ENCODE measurements at places on chromosomes 1 and 21.

GRCh38 chr1:158024737-158025136 is 31.3 kb downstream of the KIRREL1 start:
- no peak for DNase-seq

GRCh38 chr1:207867136-207868109 is 43.5 kb downstream of the CD34 start:
- DNase-seq = no peak

- DNase-seq = no peak
Observed at GRCh38 chr1:234106032-234106431, 201.6 kb downstream of the SLC35F3 start.

GRCh38 chr1:169484683-169485430 is 887 bp downstream of the SLC19A2 start:
- no peak for DNase-seq

DNA sequence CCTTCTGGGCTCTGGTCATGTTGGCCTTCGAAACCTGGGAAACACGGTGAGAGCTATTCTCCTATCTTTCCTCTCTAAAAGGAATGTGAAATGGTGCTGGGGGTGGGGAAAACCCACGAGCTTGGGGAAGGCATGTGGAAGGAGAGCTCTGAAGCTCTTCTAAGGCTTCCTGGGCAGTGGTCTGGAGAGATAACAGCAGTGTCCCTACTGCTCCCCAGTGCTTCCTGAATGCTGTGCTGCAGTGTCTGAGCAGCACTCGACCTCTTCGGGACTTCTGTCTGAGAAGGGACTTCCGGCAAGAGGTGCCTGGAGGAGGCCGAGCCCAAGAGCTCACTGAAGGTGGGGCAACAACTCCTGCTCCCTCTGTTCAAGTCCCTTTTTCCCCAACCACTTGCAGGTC is 2.8 kb downstream of the USP21 start:
- DNase-seq = no peak

DNA sequence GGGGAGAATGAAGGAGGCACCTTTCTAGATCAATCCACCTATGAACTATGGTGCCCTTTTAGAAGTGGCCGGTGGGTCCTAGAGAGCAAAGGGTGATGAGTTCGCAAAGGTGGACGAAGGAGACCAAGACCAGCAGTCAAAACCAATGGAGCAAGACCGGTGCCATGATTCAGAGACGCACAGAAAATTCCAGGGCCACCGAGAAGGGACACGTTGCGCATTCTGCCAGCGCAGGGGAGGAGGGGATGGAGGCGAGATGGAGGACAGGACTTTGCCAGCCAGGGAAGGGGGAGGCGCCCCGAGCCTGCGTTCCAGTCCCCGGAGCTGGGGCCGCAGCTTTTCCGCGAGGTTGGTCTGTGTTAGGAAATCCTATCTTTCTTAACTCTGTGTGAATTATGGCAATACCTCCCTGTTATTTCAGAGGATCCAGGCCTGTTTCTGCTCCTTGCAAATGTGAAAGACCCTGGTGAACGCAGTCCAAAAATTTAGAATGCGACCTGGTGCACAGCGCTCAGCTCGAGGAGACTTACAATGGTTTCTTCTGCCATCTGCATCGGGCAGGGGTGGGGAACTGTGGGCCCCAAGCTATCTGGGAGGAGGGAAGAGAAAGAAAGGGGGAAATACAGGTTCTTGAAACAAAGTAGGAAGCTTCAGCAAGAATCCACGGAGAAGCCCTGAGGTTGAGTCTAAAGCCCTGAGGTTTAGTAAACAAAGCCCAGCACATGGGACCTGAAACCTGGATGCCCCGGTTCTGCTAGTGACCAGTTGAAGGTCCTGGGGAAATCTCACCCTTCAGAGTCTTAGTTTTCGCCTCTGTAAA is 129.4 kb downstream of the MRPS6 start:
- DNase-seq = peak; percentile 76

- DNase-seq = no peak
Observed at GRCh38 chr1:30645807-30646206, 77.6 kb downstream of the MATN1 start.

GRCh38 chr1:75125161-75125726 is 8.9 kb upstream of the LHX8 start:
- no peak for DNase-seq

DNA sequence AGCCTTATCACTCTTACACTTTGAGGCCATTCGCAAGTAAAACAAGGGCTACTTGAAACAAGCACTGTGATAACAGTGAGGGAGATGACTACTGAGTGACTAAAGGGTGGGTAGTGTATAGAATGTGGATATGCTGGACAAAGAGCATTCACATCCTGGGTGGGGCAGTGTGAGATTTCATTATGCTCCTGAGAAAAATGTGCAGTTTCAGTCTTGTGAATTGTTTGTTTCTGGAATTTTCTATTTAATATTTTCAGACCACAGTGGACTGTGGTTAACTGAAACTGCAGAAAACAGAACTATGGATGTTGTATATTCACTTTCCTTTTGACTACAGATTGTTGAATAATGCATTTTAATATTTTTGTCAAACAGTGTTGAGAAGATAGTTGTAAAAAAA is 25.1 kb upstream of the B3GALT2 start:
- DNase-seq = no peak

DNA sequence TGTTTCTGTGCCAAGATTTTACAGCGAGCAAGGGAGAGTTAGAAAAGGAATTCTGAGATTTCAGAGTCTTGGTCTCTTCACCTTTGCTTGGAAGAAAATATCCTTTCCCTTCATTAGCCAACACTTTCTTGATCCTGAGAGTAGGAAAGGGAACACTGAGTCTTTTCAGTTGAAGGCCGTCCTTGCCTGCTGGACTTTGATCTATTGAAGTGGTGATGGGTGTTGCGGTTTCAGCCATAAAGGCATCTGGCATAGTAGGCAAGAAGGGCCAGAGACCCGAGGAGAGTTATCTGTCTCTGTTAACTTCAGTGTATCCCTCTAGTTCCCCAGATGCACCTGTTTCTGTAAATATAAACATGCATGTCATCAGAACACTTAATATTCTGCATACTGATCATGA is 9.7 kb downstream of the SELE start:
- no peak for DNase-seq

GRCh38 chr1:85148524-85149250 is 52.1 kb downstream of the SYDE2 start:
- DNase-seq = no peak

- DNase-seq = no peak
Observed at GRCh38 chr1:20123722-20124455, 4.6 kb upstream of the PLA2G2D start.

- no peak for DNase-seq
Observed at GRCh38 chr21:37385179-37385765, 18.7 kb downstream of the DYRK1A start.

GRCh38 chr1:154999571-155000410 is 2.8 kb upstream of the ZBTB7B start:
- peak; percentile 75 for DNase-seq

- peak; percentile 63 for DNase-seq
Observed at GRCh38 chr21:38159355-38159754, 97.4 kb upstream of the KCNJ15 start.

- DNase-seq = no peak
Observed at GRCh38 chr21:27206368-27206982, 239.6 kb upstream of the ADAMTS5 start.

DNA sequence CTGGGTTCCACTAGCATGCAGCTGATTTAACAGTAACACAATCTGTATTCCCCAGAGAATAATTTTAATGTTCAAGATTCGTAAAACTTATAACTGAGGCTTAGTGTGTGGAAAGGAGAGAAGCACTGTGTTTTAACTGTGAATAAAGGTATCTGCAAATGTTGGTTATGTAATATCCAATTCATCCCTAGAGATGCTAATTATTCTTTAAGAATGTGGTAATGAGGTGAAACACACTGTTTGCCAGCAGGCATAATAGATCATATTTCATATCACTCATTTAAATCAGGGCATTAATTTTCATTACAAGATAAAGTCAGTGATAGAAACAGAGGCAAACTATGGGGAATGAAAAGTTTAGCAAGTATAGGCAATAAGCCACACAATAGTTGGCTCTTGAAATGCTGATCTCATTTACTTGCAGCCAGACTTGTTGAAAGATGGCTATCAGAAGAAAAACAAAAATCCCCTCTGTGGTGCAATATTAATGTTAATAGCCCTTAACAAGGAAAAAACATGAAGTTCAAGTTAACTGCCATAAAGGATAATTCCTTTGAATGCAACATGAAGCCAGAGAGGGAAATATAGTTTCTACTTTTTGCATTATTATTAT is 33.4 kb downstream of the HMCN1 start:
- DNase-seq = no peak

- DNase-seq = peak; percentile 87
Observed at GRCh38 chr1:22930240-22930912, 42.3 kb downstream of the LACTBL1 start.

- no peak for DNase-seq
Observed at GRCh38 chr21:38626306-38626705, 128.0 kb upstream of the ERG start.

DNA sequence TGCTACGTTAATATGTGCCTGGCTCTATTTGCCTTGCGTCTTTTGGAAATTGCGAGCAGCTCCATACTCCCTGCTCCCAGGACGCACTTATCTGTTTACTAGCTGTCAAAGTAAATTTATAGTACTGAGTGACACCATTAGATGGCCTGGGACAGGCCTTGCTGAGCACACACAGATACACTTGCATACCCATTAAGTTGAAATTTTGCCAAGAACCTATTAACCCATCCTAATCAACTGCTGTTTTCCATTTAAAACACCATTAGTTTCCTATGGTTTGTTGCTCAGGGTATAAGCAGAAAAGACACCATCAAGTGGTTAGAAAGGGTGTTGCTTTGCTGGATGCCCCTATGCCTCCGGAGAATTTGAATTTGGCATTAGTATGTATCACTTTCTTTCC is 187.3 kb downstream of the SLC44A5 start:
- no peak for DNase-seq

DNA sequence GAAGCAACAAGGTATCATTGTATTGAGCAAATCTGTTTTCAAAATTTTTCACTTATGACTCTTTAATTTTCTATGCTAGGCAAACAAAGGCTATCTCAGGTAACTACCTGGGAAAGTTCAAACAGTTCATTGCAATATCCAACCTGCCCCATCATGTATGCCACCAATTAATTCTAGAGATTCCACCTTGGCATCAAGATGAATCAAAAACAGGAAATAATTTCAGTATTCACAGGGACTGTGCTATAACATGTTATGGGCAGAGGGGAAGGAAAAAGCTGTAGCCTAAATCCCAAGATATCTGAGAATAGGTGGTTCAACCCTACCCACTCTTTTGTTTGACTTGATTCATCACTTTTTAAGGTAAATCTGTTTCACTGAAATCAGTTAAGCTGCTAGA is 67.5 kb upstream of the SH3GLB1 start:
- DNase-seq = no peak

DNA sequence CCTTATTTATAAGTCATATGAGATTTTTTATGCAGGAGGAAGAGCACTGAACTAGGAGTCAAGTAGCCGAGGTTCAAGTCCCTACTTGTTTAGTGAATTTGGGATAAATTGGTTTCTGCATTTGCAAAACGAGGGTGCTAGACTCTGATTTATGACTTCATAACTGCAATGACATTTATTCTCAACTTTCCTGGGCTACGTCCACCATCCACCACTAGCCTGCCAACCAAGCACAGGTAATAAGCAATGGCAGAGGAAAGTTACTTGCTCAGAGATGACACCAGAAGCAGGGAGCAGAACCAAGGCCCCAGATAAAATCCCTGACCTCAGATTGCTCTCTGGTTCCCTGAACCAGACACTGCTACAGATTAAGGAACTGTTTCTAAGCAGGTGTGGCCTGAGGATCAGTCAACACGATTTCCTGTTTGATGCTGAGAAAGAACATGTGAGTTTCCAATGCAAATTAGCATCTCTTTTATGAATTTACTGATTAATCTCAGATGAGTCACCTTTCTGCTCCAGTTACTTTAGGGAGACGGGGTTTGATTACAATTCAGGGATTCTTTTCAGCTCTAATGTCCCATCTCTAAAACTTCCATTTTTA is 52.7 kb downstream of the PLPP3 start:
- no peak for DNase-seq

- DNase-seq = no peak
Observed at GRCh38 chr1:214439352-214440119, 111.9 kb downstream of the PTPN14 start.

GRCh38 chr1:177170756-177171535 is at the start of gene BRINP2:
Gene BRINP2 (plus strand): TSS chr1:177170958. CDS start chr1:177229877, 58,919 bp downstream.
- DNase-seq = peak; percentile 87

- no peak for DNase-seq
Observed at GRCh38 chr21:41691205-41692184, 75.4 kb downstream of the RIPK4 start.

GRCh38 chr1:108140936-108141335 is 59.2 kb downstream of the SLC25A24 start:
- DNase-seq = no peak

DNA sequence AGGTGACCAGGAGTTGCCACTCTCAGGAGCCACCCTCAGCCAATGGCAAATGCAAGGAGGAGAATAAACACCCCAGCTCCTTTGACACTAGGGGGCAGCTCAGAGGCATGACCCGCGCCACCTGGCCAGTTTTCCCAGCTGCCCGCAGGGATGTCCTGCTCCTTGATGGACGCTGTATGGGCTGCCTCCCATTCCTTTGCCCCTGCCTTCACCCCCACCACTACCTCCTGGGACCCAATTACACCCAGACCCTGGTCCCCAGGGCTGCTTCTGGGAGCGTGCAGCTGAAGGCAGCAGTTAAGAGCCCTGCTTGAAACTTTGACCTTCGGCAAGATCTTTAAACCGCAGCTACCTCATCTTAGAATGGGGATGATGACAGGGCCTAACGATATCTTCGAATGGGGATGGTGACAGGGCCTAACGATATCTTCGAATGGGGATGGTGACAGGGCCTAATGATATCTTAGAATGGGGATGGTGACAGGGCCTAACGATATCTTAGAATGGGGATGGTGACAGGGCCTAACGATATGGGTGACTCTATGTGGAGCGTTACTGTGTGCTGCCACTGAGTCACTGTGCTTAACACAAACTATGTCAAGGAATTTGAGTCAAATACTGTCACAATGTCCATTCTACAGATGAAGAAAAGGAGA is 163.0 kb upstream of the KAZN start:
- peak; percentile 62 for DNase-seq

DNA sequence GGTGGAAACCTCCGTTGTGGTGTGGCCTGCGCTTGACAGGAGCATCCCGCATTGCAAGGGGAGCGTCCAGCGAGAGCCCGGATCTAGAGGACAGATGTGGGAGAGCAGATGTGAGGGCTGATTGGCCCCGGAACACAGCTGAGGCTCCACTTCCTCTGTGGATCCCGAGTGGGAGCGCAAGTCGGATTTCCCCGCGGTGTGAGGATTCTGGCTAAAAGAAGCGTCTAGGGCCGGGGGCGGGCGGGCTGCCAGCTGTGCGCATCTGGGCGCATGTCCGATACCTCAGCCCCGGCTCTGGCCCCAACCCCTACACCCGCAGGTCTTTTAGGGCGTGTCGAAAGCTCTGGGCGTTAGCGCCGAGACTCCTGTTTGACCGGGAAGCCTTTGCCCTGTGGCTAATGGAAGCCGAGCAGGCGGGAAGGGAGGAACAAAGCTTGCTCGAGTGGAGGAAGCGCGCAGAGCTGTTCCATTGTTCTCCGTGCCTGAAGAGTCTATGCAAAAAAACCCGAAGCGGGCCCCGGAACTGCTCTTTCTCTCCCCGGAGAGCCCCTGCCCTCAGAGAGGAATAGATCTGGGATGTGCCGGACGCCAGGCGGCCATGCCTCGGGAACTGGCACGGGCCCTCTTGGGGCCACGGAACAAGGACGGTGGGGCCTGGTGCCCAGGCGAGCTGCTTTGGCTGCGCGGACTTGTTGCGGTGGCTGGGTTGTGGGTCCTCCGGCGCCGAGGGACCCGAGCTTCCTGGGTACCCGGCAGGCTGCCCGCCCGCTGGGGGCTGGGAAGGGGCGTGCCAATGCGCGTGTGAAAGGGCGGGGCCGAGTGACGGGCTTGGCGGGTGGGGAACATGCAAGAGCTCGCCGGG is 111.1 kb downstream of the NAV1 start:
- peak; percentile 89 for DNase-seq

All from ecto neural progenitor cell (in vitro differentiated cells).